ENCODE measurements at places on chromosomes 7 and 10.

- DNase-seq = no peak
Measured at GRCh38 chr7:134662871-134663205, 16.2 kb downstream of the BPGM start.

DNA sequence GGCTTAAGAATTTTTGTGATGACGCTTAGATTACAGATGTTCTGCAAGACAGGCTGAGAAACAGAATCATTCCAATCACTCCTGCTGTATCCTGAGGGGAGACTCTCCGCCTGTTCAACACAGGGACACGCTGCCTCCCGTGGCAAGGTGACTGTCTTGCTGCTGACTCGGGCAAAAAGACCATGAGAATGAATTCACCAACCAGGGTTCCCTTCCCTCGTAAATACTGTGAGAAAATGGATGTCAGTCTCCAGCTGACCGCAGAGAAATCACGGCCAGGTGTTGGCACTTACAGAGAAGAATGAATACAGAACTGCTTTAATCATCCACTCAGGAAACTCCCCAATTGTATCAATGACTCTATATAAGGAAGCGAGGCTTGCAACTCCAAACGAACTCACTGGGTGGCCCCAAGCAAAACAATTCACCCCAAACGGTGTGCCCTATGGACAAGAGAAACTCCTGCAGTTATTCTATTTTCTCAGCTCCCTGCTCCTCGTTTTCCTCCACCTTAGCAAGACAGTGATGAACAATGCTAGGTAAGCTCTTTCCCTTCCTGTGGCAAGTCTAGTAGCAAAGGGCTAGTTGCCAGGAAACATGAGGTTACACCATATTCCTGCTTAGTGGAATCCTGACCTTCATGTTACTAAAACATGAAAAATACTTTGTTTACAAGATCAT lies 22.8 kb downstream of the GNA12 start:
- no peak for DNase-seq

DNA sequence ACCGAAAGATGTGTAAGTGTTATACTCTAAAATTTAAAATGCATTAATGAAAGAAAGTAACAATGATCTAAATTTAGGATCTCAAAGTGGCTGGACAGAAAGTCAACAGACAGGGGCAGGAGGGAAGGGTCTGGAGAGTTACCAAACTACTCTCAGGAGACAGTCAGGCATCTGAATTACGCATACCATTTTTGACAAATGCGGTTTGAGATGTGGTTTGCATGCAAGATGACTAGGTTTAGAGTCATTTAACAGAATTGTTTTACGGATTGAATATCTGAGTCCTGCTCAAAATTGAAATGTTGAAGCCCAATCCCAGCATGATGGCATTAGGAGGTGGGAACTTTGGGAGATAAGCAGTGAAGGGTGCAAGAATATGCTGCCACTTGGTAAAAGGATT lies 314.1 kb downstream of the WDR11 start:
- no peak for DNase-seq

GRCh38 chr7:74466196-74466813 lies 12.6 kb downstream of the GTF2IRD1 start:
- no peak for DNase-seq

GRCh38 chr10:42640610-42641229 lies 2.4 kb upstream of the ZNF33B start:
- DNase-seq = no peak

- DNase-seq = no peak
Measured at GRCh38 chr7:6260291-6261187, 11.9 kb downstream of the CYTH3 start.

GRCh38 chr7:17986851-17987250 lies 40.8 kb downstream of the PRPS1L1 start:
- no peak for DNase-seq

DNA sequence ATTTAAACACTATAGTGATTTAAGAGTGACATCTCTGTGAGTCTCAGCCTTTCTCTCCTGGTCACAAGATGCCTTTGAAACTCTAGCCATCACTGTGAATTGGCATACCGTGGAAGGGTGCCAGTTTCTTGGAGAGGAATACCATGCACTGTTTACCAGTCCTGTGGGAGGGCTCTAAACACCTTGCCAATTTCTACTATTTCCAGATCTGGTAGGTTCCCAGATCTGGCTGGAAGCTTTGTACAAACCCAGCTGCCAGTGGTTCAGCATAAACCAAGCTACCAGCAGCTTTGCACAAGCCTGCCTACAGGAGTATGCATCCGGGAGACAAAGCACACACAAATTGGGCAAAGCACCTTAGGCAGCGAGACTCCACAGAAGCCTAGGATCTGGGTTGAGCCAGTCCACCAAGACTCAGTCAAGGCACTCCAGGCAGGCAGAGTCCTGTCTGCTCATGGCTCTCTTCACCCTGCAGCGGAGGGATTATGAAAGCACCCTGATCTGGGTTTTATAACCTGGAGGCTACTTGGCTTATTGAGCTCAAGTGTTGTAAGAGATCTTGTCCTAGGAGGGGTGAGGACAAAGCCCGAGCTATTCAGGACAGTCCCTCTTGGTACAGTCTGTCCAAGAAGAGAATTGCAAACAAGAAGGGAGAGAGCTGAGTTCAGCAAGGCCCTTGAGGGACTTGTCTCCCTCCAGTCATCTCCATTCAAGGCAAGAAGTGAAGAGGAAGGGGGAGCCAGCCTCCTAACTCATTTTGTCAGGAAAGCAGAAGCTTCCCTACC lies 23.6 kb downstream of the MCM10 start:
- DNase-seq = no peak

GRCh38 chr7:141928845-141929195 lies 12.6 kb downstream of the OR9A4 start:
- DNase-seq = no peak

DNA sequence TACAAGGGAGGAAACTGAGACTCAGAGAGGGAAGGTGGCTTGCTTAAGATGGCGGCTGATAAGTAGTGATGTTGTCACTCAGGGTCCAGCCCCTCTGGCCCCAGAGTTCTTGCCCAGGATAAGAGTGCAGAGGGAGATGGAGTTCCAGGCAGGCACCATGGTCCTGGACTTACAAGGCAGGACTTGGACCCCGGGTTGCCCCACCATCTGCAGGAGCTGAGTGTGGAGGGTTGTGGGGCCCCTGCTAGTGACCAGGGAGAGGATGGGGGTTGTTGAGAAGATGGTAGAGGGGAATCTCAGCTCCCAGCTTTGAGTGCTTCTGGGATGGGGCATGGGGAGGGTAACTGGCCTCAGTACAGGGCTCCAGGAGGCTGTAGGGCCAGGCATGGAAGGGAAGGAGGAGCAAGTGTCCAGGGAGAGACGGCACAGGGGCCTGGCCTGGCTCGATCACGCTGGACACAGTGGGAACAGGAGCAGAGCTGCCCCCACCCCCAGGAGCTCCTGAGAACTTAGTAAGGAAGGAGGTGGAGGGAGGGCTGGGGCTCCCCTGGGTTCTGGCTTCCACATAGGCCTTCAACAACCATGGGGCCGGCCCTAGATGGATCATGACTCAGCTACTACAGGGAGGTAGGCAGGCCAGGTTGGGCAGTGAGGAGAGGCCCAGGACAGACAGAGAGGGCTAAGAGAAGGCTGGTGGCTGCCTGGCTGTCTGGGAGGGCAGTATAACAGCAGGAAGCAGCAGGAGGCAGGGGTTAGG lies 28.2 kb downstream of the PPIF start:
- DNase-seq = no peak
